ENCODE measurements at places on chromosomes 6 and 20.

- DNase-seq: no peak
Measured at GRCh38 chr6:139868576-139868975, 494.1 kb upstream of the CITED2 start.

DNA sequence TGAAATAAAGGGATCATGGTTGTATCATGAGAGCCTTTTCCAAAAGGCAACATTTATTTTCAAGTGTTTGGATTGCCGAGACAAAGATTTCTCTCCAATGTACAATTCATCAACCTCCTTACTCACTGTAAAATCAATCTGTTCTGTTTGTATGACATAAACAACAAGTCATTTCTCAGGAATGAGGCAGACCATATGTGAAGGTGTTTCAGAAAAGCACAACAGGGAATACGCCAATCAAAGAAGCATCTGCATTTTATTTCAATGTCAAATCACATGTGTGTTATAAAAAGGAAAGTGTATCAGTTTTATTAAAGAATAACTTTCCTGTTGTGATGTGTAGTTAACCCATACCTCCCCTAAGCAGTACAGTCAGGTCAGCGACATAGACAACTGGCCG is 653.7 kb downstream of the TFAP2A start:
- no peak for DNase-seq

- DNase-seq: no peak
Measured at GRCh38 chr6:113291751-113292445, 565.2 kb upstream of the MARCKS start.

- DNase-seq: no peak
Measured at GRCh38 chr20:62651285-62652021, 9.2 kb downstream of the SLCO4A1 start.

GRCh38 chr6:87393026-87393622 is 14.6 kb upstream of the CFAP206 start:
- no peak for DNase-seq

- DNase-seq: no peak
Measured at GRCh38 chr6:126167726-126168125, 172.2 kb upstream of the CENPW start.

- DNase-seq: no peak
Measured at GRCh38 chr20:54208548-54209176, 775 bp downstream of the PFDN4 start.

- DNase-seq: no peak
Measured at GRCh38 chr6:8481727-8482126, 46.4 kb upstream of the SLC35B3 start.

GRCh38 chr6:113202852-113203714 is 654.1 kb upstream of the MARCKS start:
- DNase-seq: no peak

- no peak for DNase-seq
Measured at GRCh38 chr6:3269281-3269975, 10.7 kb downstream of the PSMG4 start.

DNA sequence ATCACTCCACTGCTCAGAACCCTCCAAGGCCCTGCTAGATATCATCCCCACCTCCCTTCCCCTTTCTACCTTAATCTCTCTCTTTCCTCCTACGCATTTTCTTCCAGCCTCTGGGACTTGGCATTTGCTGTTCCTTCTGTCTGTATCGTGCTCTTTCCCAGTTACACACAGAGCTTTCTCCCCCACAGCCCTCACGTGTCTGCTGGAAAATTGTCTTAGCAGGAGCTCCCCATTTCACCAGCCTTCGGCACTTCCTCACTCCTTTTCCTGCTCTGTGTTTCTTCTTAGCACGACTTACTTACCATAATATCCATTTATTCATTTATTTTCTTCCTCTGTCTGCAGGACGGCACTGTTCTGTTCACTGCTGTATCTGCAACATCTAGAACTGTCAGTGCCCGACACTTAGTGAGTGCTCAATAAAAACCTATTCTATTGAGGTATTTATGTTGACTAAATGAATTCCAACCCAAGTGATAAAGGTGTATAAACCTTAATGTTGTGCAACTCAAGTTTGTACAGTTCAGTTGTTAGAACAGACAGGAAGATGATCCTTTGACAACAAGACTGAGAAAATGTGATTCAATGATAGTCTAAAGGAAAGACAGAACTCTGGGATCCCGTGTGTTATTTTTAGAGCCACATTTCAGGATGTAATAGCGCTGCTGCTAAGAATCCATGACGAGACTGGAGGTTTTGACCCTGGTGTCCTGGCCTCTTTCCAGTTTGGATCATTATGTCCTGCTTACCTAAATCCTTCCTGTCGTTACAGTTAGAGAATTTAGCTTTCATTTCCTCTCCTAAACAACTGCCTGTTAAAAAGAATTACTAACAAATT is 170.1 kb upstream of the LAMP5 start:
- no peak for DNase-seq

- no peak for DNase-seq
Measured at GRCh38 chr6:126661646-126662045, 321.7 kb downstream of the CENPW start.

DNA sequence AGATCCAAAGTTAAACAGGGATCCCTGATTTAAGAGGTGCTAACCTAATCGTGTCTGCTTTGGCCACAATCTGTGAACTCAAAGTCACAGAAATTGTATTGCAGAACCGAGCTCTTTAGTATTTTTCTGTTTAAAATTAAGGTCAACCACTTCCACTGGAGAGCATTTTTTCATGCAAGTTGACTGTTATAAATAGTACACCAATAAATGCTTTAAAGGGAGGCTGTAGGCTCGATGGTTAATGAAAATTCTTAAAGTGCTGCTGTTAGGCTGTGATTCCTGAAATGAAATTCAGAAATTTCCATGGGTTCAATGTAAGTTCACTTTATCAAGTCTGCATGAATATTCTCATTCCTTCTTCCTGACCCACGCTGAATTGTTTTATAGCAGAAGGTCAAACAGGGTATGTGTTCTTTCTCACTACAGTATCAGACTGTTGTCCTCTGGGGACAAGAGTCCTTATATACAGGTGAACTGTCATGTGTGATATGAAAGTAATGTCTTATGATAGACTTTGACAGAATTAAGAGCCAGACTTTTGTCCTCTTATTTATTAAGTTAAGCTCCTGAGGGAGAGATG is 92.5 kb upstream of the HDGFL1 start:
- no peak for DNase-seq

GRCh38 chr20:59361411-59361810 is 61.0 kb downstream of the EDN3 start:
- no peak for DNase-seq

GRCh38 chr6:10382322-10382721 is 32.6 kb downstream of the TFAP2A start:
- DNase-seq: no peak

DNA sequence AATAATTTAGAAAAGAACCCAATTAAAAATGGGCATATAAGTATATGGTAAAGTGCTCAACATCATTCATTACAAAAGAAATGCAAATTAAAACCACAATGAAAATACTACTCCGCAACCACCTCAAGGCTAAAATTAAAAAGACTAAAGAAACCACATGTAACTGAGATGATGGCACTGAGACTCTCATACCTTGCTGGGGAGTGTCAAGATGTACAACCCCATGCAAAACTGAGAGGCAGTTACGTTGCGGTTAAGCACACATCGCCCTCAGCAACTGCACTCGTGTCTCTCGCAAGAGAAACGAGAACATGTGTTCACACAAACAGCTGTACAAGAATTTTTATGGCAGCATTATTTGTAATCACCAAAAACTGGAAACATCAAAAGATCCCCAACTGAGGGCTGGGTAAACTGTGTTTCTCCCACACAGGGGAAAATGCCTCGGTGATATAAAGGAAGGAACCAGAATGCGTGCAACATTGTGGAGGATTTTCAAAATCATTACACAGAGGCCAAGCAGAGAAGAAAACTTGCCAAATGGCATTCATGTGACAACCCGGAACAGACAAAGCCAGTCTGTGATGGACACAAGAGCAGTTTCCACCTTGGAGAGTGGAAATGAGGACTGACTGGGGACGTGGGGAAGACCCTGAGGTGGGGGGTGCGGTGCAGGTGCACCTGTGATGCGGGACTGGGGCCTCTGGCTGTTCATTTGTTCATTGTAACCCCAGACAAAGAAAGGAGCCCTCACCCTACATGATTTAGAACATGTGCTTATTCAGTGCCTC is 144.9 kb downstream of the WDR27 start:
- DNase-seq: no peak

GRCh38 chr6:5624256-5624655 is 362.9 kb downstream of the FARS2 start:
- DNase-seq: no peak

DNA sequence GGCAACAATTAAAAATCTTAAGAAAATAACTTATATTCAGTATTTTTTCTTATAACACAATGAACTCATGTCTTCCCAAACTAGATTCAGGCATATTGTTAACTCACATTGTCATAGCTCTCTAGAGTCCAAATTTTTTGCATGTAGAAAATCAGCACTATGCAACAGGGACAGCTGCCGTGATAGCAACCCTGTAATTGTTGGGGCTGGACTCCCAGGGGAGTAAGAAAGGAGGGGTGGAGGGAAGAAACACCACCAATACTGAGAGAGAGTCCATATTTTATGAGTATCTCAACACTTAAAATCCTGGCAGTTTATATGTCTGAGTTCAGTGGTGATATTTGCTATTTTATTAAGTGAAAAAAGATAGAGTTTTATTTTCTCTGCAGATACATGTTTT is 89.6 kb upstream of the HS3ST5 start:
- DNase-seq: no peak

DNA sequence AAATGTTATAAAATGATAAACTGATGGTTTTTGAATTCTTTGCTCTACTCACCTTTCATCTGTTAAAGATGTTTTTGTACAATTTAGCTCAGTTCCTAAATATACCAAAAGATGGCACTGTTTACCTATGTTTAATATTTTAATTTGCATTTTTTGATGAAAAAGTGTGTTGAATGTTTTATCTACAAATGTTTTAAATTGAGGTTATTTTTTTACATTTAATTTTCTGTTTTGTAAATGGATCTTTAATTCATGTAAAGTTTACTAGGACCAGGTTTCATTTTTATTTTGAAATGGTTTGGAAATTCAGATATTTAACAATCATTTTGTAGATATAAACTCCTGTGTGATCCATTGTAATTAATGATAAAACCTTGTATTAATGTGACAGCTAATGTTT is 30.0 kb downstream of the CDKAL1 start:
- no peak for DNase-seq

GRCh38 chr6:168608113-168608400 is 167.1 kb downstream of the SMOC2 start:
- DNase-seq: no peak

GRCh38 chr6:99151634-99152346 is 197.7 kb downstream of the FAXC start:
- peak; percentile 47 for DNase-seq

GRCh38 chr6:141744194-141744925 is 388.4 kb upstream of the GJE1 start:
- no peak for DNase-seq

- no peak for DNase-seq
Measured at GRCh38 chr20:34875642-34876405, 588 bp upstream of the ACSS2 start.

- DNase-seq: no peak
Measured at GRCh38 chr6:44575644-44576043, 188.1 kb downstream of the CDC5L start.

GRCh38 chr20:12902992-12903391 is 105.8 kb upstream of the SPTLC3 start:
- no peak for DNase-seq

GRCh38 chr6:15148356-15148946 is 97.4 kb upstream of the JARID2 start:
- no peak for DNase-seq

DNA sequence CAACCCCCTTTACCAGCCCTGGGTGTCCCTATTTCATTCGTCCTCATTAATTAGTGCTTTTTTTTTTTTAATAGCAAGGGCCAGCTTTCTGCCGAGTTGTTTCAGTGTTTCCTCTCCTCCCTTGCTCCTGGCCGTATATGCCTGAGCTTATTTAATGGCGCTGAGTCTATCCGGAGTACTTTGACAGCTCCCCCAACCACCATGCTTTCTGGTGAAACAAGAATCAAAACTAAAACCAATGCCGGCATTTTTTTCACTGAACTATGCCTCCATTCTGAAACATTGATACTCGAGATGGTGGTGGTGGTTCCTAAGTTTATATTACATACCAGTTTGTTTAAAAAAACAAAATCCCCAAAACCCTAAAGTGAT is 1.2 kb downstream of the DCBLD1 start:
- no peak for DNase-seq

DNA sequence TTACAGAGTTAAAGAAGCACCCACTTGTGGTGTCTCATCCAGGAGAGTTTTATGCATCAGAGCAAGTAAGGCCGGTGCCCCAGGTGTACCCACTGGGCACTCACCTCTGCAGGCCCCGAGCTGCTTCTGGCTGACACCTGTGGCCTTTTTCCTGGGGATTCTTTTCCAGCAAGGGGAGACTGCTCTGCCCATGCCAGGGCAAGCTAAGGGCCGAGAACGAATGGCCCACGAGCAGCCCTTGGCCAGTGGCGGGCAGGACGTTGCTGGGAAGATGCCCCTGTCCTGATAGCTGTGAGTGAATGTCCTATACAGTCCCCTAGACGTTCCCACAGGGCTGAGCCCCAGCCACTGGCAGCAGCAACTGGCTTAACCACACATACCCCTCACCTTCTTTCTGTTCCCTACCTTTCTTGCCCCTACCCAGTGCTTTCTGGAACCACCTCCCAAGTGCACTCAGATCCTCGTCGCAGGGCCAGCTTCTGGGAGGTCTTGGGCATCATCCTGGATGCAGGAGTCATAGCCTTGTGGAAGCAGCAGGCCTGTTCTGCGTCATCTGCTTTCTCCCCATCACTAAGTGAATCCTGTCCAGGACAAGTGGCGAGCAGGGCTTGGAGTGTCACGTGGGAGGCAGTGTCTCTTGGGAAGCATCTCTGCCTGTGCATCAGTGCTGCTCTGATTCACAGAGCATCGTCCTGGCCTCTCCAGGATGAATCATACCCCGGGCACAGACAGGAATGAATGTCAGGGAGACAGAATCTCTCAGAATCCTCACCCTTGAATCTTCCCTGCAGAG is 32.5 kb downstream of the SYNDIG1 start:
- no peak for DNase-seq

DNA sequence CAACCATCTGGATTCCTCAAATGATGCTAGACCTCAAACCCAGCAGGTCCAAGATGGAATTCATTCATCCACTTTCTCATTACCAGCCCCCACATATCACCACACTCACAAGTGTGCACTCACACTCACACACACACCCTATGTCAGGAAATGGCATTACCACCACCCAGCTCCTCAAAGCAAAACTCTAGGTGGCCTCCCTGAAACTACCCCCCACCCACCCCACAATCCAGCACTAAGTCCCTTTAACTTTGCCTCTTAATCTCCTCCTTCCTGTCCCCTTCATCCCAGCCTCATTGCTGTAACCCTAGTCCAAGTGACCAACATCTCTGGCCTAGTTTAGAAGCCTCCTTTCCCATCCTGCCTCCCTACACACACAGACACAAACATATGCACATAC is 109.4 kb downstream of the TNFAIP3 start:
- DNase-seq: no peak

All from right lobe of liver (tissue), 6 donors.